ENCODE measurements at places on chromosomes 5 and 9. TPM values are rescaled to one million over a fixed set of nuclear protein-coding genes. Genes with fewer than 3 reads are reported as not detected.

GRCh38 chr5:110873773-110874437 lies 135.1 kb downstream of the SLC25A46 start:
- DNase-seq = no peak

DNA sequence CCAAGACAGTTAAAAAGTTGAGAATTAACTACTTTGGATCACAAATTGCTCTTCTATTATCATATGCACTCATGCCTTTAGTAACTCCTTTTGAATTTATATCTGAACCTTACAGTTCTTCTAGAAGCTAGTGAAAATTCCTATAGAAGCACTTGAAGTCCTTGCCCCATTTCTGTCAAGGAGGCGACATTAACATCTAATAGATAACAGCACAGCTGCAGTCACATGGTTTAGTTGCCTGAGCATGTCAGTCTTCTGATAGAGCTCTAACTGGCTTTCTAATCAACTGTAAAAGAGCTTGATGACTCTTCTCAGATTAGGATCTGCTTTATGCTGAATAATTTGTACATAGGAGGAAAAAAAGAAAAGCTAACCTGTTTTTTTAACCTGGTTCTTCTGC lies 9.0 kb downstream of the RFESD start:
- DNase-seq = no peak

- no peak for DNase-seq
Observed at GRCh38 chr9:136606687-136607333, 55.9 kb upstream of the EGFL7 start.

GRCh38 chr5:127389601-127390000 lies 99.0 kb downstream of the MEGF10 start:
- DNase-seq = no peak

DNA sequence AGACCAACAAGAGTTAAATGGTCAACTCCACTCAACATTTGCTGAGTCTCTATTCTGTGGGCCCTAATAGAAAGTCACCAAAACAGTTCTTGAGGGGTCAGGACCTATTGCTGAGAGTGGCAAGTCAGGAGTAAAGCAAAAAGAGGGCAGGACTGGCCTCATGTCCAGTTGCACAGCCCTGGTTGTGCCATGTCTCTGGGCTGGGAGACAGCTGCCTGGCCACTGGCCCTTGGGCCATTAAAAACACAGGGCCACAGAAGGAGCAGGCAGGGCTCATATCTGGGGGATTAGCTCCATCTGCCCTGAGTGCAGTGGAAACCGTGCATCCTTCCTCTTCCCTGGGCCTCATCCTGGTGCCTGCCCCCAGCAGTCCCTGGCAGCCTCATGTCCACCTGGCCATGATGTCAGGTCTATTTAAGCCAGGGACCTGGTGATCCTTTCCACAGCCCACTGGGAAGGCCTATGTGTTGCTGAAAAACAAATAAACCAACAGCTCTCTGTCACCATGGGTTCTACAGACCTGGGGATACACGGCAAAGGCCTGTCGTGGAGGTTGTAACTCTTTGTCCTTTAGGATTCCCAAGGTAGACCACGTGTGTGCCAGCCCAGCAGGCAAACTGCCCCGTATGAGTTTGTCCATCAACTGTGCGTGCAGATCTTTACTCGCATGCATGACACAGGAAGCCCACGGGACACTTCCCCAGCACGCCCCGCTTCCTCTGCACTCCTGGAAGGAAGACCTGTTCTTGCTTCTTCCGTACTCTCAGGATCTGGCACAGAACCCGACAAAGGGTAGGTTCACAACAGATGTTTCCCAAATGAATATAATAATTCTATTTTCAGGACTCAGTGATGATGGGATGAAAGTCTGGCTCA lies 148.8 kb downstream of the MTX3 start:
- DNase-seq = no peak

The SUSD3 gene
- polyA plus RNA-seq = 0.18 TPM

The NIPAL4 gene
- 8.6 TPM for polyA plus RNA-seq
